NCI-H2081 (cell line): ENCODE measurements at places on chromosomes 4 and X.

DNA sequence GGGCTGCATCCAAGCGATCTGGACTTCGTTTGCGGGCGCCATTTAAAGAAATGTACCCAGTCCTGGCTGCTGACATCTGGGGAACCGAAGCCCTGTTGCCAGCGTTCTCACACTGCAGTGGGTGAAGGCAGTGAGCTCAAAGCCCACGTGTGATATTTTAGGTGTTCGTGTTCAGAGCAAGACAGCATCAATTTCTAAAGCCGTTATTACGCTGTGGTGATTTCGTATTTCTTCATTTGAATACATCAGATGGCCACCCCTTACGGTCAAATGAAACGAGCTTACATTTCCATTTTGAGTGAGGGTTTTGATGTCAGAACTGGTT lies 376 bp upstream of the C4orf36 start:
- peak; percentile 18 for DNase-seq

GRCh38 chrX:153968754-153969124 lies 2.9 kb downstream of the HCFC1 start:
- DNase-seq, result no peak

GRCh38 chr4:109206620-109207019 lies 95.8 kb downstream of the COL25A1 start:
- no peak for DNase-seq

DNA sequence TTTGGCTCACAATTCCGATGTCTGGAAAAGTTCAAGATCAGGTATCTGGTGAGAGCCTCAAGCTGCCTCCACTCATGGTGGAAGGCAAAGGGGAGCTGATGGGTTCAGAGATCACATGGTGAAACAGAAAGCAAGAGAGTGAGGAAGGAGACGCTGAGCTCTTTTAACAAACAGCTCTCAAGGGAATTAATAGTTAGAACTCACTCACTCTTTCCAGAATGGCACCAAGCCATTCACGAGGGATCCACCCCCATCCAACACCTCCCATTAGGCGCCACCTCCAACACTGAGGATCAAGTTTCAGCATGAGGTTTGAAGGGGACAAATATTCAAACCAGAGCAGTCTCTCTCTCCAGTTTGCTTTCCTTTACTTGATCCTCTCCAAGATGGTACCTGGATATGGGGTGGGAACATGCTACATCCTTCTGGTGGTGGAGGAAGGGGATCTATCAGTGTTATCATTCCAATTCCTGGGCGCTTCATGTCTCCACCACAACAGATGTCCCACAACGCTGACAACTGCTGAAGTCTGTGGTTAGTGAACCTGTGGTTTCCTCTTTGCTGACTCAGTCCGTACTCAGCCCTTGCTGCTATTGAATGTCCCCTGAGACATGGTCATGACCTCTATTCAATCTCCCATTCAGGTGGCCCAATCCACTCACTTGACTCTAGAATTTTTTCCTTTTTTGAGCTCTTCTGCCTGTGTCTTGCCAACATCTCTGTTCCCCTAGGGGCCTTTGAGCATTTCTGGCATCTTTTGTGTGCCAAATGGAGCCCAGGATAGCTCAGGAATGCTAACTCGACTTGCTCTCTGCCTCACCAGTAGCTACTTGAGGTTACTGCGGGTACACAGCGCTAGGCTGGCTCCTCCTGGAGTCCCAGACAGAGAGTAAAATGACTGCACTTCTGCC lies 395.2 kb downstream of the MID1IP1 start:
- no peak for DNase-seq

DNA sequence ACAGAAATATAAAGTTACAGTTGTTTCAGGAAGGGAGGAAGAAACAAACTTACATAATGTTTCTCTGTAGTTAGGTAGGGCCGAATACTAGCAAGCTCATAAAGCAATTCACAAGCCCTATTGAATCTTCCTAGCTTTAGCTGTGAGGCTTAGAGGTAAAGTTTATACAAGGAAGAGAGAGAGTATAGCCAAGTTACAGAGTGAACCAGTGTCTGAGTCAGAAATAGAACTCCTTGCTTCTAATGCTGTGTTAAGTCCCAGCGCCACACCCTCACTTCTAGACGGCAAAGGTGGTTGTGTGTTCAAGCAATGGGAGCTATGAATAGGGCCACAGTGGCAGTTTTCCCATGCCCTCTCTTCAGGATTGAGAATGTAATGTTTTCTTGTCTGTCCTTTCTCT lies 6.1 kb downstream of the LPAR4 start:
- DNase-seq, result no peak

DNA sequence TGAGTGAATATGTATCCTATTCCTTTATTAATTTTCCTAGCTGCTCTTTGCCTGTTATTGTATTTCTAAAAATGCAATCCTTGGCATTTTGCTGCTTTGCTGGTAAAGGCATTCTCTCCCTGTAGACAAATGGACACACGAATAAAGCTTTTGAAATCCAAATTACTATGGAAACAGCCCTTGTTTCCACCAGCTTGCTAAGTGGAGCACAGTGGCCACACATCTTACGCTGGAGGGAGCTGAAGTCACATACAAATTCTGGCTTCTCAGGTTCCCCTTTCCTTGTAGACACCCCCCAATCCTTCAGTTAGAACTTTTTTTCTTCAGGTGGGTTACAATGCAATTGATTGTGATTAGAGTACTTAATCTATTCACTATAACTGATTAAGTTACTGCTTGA lies 66.2 kb downstream of the AGA start:
- no peak for DNase-seq

DNA sequence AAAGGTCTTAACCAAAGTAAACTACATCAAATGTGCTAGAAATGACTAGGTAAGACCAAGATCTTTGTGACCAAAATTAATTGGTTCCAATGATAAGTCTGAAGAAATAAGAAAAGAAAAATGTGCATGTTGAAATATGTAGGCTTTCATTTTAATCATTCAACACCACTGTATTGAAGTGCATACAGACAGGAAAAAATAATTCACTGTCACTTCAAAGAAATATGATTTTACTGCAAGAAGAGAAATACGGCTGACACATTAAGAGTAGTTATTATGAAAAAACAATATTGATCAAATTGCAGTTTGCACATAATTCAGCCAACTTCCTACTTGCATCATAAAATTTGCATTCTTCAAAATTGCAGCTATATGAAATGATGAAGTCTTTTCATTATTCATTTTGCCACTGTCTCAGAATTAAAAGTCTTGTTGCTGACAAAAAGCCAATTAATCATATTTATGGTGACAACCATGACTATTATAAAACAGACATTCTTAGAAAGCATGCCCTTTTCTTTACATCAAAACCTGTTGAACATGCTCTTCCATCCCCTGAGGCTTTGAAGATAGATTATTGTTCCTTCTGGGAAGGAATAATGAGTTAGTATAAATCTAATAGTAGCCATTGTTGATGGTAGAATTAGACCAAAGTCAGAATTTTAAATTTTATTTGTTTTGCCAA lies 405.9 kb upstream of the MAD2L1 start:
- DNase-seq, result no peak

DNA sequence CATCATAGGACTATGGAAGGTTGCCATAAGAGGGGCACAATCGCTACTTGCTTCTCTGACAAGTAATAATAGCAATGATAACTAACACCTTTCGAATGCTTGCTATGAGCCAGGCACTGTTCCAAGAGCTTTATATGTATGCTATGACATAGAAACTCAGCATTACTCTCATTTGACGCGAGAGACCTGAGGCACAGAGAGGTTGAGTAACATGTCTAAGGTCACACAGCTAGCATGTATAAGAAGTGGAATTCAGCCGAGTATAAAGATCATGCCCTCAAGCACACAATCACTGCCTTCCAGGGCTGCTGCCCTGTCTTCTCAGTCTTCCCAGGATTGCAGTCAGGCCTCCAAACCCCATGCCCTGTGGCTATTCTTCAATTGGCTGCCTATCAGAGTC lies 19.5 kb downstream of the PJA1 start:
- no peak for DNase-seq

DNA sequence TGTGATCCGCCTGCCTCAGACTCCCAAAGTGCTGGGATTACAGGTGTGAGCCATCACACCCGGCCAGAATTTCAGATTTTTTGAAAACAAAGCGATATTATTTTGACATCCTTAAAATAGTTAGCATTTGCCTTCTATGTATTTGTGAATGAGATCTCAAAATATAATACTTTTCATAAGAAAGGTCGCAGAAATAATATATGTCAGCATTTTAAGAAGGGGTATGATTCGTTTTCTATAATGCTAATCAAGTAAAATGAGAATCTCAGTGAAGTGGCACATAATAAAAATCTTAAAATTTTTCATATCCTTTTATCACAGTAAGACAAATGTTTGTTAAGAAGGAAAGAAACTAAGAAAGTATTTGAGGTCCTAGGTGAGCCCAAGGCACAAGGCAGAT lies 52.2 kb downstream of the GRSF1 start:
- DNase-seq, result no peak

- DNase-seq, result no peak
Observed at GRCh38 chr4:128123036-128123435, 61.9 kb downstream of the LARP1B start.

- no peak for DNase-seq
Observed at GRCh38 chr4:185238750-185239149, 29.4 kb downstream of the SNX25 start.

DNA sequence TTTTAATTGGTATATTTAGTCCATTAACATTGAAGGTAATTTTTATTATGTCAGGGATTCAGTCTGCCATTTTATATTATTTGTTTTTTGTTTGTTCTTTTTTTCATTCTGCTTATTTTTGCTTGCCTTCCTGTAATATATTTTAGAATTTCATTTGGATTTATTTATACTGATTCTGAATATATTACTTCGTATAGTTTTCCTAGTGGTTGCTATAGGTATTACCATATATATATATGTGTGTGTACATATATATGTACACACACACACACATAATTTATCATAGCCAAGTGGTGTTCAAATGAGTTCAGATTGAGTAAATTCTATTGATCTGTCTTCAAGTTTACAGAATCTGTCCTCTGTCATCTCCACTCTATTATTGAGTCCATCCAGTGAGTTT lies 11.2 kb downstream of the CITED1 start:
- DNase-seq, result no peak

GRCh38 chr4:85787133-85787532 lies 312.2 kb downstream of the ARHGAP24 start:
- no peak for DNase-seq

GRCh38 chr4:66178906-66179305 lies 508.6 kb upstream of the EPHA5 start:
- no peak for DNase-seq

- DNase-seq, result no peak
Observed at GRCh38 chrX:78958419-78959116, 13.4 kb downstream of the P2RY10 start.

- no peak for DNase-seq
Observed at GRCh38 chr4:181083757-181084361, 1159.3 kb upstream of the TENM3 start.

GRCh38 chr4:41644915-41645295 lies 103.6 kb downstream of the PHOX2B start:
- DNase-seq, result no peak

DNA sequence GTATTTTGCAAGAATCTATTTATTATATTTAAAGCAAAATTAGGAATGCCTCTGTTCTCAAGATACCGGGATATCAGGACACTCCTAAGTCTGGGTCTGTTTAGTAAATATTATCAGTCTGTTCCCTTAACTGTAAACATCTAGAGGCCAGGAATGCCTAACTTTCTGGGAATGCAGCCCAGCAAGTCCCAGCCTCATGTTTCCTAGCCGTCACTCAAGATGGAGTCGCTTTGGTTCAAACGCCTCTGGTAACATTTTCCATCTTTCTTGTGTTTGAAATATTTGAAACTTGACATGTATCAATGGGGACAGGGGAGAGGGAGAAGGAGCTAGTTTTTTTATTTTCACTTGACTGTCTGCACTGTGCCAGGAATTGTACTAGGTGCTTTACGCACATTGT lies 85.4 kb downstream of the FBXL5 start:
- DNase-seq, result no peak

DNA sequence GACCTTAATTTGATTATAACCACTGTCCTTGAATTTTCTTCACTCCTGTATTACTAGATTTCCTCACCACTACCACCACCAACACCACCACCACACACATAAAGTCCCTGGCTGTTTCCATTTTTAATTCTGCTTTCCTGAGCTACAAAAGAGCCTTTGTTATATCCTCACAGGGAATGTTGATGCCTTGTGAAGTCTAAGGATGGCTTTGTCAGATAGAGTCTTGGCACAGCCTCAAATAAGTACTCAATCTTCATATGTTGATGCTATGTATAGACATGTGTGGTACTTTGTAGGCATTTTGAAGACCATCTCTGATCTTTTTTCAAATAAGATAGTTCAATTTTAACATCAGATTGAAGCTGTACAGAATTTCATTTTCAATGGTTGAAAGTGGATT lies 1016.7 kb upstream of the LCORL start:
- no peak for DNase-seq

DNA sequence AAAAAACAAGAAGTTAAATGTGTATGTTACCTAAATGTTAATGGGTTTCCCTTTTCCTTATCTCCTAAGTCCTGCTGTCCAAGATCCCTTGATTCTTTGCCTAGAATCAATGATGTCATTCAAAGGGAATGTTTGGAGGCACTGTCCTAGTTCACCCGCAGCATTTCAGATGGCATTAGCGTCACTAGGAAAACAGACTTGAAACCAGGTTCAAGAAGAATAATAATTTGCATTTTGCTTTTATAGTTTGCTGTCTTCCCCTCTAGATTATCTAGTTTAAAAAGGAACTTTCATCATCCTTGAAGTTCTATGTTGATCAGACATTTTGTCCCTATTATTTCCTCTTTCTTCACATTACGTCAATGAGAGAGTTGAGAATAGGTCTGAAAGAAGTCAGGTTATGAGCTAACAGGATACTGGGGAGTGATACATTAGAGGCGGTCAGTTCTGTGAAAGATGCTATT lies 234.1 kb upstream of the PGRMC2 start:
- DNase-seq, result no peak

GRCh38 chr4:112201915-112202505 lies 29.6 kb upstream of the AP1AR start:
- DNase-seq, result no peak

DNA sequence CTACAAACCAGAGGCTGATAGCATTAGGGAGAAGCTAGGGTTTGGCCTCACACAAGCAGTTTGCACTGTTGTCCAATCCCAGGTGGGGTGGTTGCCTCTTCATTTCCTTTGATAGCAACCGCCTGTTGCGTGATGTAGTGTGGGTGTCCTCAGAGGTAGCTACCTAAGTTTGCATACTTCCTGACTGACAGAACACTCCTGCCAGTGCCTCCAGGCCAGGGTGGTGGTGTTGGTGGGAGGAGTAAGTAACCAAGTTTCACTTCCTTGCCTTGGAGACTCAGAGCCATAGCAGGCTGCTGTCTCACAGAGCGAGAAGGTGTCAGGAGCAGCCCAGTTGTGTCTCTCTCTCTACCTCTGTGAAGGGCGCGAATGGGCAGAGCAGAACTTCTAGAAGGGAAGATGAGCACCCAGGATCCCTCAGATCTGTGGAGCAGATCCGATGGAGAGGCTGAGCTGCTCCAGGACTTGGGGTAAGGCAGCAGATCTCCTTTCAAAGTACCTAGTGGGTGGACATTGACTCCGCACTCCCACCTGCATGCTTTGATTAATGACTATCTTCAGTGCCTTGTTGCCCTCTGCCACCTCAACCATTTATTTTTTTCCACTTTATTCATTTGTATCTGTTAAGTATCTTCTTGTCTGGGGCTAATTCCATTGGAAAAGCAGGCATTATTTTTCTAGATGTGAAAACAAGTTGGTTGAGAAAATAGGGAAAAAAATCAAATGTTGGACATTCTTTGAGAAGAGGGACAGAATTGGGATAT lies at the start of gene DAPP1:
TSS of gene DAPP1 (plus strand) at position 283 of the 764 bp plus-strand sequence. CDS start at position 370, 87 bp downstream.
- DNase-seq, result no peak
